DMS153 (cell line): ENCODE measurements at places on chromosomes 5 and 9.

DNA sequence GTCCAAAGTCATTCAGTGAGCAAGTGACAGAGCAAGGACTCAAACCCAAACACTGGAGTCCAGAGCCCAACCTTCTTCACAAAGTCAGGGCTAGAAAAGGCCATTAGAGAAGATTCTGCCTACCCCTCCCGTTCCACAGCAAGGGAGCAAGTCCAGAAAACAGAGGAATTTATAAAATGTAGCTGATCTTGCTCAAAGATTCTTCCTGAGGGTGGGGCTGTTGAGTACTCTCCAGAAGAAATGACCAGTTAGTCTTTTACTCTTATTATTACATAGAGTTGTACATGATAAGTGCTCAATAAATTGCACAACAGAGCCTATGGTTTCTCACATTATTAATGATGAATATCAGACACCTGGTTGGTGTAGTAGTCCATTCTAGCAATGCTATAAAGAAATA, 39.3 kb upstream of the HMHB1 start:
- DNase-seq: no peak

- no peak for DNase-seq
These were observed 141.1 kb upstream of the RASEF start for GRCh38 chr9:83204047-83204446.

DNA sequence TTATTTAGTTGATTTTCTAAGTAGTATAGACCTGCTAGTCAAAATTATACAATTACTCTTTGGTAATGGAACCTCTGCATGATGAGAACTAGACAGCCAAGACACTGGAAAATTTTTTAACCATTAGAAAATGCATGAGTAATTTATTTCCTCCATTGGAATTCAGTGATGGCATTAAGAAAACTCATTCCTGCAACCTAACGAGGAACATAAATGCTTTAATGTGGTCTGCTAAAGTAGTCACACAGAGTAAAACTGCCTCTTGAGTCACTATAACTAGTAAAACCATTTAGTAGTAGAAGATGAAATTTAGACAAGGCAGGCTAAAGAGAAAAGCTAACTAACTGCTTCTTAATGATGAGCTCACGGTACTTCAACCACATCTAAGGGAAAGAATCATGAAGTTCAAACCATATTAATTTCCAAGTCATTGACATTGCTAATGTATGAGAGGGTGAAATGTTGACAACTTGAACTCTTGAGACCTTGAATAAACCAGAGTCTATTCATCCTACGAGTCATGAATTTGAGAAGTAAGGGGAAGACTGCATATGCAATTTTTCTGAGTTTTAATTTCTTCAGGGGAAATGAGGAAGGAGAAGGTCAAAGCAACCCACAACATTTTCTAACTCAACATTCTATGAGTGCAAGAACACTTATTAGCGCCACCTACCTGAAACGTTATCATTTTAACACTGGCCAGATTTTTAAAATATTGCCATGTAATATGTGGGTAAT, 74.4 kb downstream of the GLIS3 start:
- no peak for DNase-seq

DNA sequence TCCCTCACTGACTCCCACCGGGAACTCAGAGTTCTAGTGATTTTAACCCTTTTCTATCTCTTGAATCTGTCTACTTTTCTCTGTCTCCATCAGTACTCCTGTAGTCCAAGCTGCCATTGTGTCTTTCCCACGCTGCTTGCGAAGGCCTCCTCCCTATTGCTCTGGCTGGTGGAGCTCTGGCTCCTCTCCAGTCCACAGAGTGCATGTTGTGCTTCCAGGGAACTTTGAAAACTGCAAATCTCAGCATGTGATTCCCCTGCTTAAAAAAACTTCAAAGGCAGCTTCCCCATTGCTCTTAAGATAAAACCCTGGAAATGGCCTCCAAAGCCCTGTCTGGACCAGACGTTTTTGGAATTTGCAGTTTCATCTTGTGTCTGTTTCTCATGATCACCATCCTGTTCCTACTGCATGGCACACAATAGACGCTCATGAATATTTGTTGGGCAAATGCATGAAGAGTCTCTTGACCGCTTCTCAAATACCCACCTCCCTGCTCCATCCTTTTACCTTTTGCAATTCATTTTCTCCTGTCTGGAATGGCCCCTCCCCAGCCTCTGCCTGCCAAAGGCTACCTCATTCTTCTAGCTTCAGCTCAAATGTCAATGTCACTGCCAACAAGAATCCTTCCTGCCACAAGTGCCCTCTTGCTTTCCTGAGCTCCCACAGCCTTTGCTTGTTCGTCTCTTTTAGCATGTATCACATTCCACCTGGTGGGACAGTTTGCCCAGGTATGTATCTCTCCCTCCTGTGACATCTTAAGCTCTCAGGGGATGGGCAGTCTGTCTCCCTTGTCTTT, 293.2 kb downstream of the ARHGAP26 start:
- DNase-seq: peak; percentile 13

GRCh38 chr5:154851351-154851750, 948 bp upstream of the FAXDC2 start:
- DNase-seq: no peak
